ENCODE measurements at places on chromosomes 11 and 22.

GRCh38 chr11:39078465-39078864 is 2381.0 kb downstream of the LRRC4C start:
- DNase-seq = no peak

DNA sequence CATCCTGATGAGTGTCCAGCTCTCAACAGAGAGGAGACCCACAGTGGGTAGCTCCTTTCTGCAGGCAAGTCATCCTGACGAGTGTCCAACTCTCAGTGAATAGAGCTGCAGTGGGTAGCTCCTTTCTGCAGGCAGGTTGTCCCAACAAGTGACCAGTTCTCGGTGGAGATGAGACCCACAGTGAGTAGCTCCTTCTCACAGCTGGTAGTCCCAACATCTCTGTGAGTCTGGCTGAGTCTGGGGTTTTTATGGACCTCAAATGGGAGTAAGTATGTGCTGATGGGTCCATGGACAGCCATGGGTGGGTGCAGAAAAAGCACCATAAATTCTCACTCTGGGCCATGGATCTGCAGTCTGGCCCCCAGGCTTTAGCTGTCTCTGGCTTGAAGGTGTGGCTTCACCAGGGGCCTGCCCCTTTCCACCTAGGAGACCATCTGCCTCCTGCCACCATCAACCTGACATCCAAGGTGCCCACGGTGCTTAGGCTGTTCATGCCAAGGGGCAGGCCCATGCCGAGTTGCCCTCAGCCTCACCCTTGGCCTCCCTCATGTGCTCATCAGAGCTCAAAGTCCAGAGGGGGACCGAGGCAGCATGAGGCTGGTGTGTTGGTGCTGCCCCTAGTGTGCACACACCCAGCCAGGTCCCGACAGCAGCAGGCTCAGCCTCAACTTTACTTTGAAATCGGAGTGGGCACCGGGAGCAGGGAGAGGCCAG is 15.3 kb downstream of the NPAT start:
- DNase-seq = no peak

- no peak for DNase-seq
Observed at GRCh38 chr11:130905512-130905911, 10.8 kb downstream of the SNX19 start.

GRCh38 chr22:35963237-35963810 is 65.3 kb downstream of the RBFOX2 start:
- DNase-seq = no peak

GRCh38 chr22:19870153-19871022 is 15.7 kb upstream of the GNB1L start:
- no peak for DNase-seq

- no peak for DNase-seq
Observed at GRCh38 chr22:23398701-23399366, 181.3 kb downstream of the IGLL1 start.

DNA sequence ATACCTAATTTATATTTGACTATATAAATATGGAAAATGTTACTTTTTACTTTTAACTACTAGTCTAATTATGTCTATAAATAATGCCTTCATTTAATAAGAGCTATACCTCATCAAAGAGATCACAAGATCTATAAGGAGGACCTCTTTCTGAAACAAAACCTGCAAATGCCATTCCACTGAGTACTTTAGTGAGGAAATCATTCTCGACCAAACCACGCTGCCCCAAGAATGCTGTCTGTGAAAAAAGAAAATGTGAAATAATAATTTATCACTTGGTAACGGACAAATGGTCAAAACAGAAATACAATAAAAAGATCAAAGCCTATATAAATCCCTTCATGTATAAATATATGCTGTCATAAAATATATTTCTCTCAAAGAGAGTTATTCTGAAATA is 301.7 kb downstream of the SBF2 start:
- no peak for DNase-seq

- DNase-seq = no peak
Observed at GRCh38 chr11:129618046-129618569, 197.5 kb upstream of the TMEM45B start.

DNA sequence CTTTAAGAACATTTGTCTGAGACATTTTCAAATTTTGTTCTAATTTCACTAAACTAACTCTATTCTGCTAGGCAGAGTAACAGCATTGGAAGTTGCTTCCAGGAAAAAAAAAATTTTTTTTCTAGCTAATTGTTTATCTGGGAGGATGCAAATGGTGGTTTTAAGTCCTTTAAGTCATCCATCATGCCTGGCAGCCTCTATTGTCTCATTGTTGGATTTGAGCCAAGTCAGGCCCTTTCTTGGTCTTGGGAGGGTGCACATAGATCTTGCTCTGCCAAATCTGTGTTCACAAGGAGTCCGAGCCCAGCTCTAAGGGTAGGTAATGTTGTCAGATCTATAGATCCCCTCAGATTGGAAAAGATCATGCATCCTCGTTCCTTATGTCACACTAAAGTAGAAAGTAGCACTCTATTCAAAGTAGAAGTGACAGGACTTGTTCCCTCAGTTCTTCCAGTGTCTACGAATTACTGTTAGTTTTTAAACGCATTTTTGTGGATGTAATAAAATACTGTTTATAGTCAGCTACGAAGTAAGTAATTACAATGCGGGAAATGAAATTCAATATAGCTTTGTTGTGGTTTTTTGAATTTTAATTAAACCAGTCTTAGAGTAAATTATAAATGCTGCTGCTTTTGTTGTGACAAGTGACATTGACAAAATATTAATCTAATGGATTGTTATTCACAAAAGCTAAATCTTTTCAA is 166.0 kb upstream of the RASSF10 start:
- DNase-seq = peak; percentile 91

- DNase-seq = no peak
Observed at GRCh38 chr11:47969401-47969800, 11.0 kb upstream of the PTPRJ start.

- DNase-seq = no peak
Observed at GRCh38 chr11:6303661-6304060, 16.6 kb downstream of the CAVIN3 start.

DNA sequence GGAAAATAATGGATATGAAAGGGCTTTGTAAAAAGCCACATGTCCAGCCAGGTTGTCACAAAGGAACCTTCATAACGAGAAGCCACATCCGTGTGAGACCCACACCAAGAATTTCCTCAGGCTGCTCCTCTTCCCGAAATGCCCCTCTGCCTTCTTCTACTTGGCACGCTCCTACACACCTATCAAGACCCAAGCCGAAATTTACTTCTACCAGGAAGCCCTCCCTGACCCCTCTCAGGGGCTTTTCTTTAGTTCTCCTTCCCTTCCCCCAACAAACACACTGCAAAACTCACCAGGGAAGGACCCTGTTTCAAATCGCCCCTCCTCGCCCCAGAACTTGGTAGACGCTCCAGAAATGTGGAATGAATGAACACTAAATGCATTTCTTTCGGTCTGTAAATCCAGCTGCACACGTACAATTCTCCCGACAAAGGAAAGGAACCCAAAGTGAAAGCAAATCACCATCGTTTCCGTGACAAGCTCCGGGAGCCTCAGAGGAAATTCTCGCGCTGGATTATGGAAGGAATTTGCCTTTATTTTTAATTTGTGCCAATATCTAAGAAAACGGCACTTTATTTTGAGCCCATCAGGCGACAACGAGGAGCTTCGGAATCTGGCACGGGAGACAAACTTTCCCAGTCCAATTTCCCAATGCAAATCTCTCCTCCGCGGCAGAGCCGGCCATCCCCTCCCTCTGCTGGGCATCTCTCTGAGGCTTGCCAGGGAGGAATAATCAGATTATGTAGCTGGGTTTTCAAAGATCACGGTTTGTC is 13.2 kb upstream of the SHISAL1 start:
- no peak for DNase-seq

GRCh38 chr22:50529416-50529896 is 356 bp downstream of the TYMP start:
- DNase-seq = no peak

DNA sequence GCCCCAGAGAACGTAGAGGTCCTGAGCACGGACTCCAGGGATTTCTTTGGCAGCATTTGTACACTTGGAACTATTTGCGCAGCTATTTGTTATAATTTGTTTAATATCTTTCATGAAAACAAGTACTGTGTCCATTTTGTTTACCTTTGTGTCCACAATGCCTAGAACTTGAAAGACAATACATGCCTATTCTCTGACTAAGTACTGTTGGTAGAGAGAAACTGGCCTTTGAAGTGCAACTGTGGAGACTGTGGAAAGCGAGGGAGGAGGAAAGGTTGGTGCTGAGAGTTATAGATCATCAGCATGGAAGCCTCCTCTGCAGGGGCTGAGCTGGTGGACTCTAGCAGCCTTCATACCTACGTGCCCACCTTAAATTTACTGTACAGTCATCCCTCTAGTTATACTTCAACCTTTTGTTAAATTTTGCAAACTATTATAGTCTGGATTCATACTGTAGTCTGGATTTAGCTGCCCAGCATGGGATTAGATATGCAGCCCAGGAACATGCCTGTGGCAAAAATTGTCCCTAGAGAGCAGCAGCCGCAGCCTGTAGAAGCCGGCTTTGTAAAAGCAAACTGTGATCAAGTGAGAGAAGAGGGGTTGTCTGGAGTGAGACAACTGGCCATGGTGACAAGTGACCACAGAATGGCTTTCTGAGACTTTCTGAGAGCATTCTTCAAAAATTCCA is 24.2 kb upstream of the YAP1 start:
- no peak for DNase-seq

- DNase-seq = no peak
Observed at GRCh38 chr11:118899706-118900360, 16.1 kb downstream of the CXCR5 start.

- no peak for DNase-seq
Observed at GRCh38 chr22:30290342-30291057, 1.2 kb upstream of the CASTOR1 start.

GRCh38 chr11:106133529-106133928 is 56.1 kb downstream of the AASDHPPT start:
- no peak for DNase-seq

DNA sequence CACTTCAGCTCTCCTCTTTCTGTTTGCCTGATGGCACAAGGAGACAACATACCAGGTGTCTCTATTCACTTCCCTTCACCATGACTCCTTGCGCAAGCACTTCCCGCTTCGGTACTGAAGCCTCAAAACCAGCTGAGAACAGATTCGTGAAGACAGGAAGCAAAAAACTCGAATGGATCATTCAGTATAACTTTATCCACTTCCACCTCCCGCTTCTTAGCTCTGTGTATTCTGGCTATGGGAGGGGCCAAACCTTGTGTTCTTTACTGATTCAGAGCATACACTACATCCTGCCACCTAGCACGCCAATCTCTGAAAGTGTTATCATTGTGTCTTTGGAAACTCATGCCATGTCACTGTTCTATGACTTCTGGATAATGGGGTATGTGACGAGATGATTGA is 62.2 kb upstream of the ADA2 start:
- DNase-seq = no peak

DNA sequence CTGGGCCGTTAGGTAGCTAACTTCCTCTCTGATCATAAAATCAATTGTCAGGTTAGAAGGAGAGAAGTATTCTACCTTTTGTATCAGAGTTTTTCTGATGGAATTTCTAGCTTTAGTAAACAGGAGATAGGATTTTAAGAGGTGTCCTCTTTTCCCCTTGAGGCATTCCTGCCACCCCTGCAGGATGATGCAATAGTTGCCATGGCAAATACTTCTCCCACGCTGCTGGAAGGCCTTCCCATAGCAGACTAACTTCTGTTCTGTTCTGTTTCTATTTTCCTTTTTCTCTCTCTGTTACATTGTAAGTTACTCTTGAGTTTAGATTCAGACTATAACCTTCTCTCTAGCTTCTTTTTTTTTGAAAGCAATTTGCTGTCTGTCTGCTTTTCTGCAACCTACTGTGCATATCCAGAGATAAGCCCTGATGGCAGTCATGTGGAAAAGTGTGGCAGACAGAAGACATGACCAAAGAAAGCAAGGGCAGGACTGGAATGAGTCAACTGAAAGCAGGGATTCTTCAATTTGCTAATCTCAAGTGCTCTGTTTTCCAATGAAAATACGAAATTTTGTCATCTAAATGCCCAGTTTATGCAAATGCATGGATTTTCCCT is 679.1 kb downstream of the DLG2 start:
- DNase-seq = no peak

GRCh38 chr11:123719452-123719851 is 22.0 kb downstream of the ZNF202 start:
- DNase-seq = no peak

Data from NCI-H187 (cell line).